ENCODE measurements at places on chromosomes 6 and 20.

- no peak for DNase-seq
These were observed 55.1 kb downstream of the STAU1 start for GRCh38 chr20:49132995-49133478.

DNA sequence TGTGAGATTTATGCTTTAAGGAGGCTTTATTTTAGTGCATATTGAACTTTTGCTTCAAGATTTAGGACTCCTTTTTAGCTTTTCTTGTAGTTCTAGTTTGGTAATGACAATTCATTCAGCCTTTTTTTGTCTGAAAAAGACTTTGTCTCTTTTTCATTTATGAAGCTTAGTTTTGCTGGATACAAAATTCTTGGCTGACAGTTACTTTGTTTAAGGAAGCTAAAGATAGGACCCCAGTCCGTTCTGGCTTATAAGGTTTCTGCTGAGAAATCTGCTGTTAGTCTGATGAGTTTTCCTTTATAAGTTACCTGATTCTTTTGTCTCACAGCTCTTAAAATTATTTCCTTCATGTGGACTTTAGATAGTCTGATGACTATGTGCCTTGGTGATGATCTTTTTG, 142.8 kb upstream of the B3GAT2 start:
- no peak for DNase-seq

- no peak for DNase-seq
These were observed 40.2 kb downstream of the CTCFL start for GRCh38 chr20:57484772-57485171.

- no peak for DNase-seq
These were observed 4.1 kb downstream of the TRPC4AP start for GRCh38 chr20:35088231-35089145.

DNA sequence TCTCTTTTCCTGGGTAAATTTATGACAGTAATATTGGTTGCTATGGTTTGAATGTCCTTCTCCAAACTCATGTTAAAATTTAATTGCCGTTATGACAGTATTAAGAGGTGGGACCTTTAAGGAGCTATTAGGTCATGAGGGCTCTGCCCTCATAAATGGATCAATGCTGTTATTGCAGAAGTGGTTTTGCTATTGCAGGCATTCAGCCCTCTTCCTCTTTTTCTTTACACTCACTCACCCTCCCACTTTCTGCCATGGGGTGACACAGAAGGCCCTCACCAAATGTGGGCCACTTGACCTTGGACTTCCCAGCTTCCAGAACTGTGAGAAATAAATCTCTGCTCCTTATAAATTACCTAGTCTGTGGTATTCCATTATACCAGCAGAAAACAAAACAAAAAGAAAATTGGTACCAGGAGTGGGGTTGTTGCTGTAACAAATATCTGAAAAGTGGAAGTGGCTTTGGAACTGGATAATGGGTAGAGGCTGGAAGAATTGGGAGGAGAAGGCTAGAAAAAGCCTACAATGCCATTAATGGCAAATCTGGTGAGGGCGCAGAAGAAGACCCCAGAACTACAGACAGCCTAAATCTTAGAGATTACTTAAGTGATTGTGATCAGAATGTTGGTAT, 24.8 kb upstream of the IGF2R start:
- DNase-seq, result no peak

DNA sequence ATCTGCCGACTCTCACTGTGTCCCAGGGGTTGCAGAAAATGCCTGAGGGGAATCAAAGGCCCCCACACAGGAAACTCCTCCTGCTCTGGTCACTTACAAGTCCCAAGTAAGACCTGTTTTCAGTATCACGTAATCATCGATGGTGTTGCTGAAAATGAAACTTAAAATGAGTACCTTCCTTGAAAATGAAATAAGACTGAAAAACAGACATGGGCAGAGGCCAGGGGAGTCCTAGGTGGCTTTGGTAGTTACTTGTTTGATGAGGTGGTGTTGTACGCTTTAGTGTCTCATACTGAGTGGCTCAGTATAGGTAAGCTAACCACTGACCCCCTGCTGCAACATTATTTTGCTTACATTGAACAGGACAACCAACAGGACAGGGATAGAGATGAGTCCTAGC, 43.0 kb upstream of the SYNCRIP start:
- no peak for DNase-seq

GRCh38 chr20:36792422-36792821, 18.9 kb upstream of the DSN1 start:
- DNase-seq, result no peak

- DNase-seq, result no peak
These were observed 1.5 kb upstream of the PPDPF start for GRCh38 chr20:63518946-63519667.

- DNase-seq, result no peak
These were observed 15.2 kb downstream of the CDH22 start for GRCh38 chr20:46293084-46293483.

DNA sequence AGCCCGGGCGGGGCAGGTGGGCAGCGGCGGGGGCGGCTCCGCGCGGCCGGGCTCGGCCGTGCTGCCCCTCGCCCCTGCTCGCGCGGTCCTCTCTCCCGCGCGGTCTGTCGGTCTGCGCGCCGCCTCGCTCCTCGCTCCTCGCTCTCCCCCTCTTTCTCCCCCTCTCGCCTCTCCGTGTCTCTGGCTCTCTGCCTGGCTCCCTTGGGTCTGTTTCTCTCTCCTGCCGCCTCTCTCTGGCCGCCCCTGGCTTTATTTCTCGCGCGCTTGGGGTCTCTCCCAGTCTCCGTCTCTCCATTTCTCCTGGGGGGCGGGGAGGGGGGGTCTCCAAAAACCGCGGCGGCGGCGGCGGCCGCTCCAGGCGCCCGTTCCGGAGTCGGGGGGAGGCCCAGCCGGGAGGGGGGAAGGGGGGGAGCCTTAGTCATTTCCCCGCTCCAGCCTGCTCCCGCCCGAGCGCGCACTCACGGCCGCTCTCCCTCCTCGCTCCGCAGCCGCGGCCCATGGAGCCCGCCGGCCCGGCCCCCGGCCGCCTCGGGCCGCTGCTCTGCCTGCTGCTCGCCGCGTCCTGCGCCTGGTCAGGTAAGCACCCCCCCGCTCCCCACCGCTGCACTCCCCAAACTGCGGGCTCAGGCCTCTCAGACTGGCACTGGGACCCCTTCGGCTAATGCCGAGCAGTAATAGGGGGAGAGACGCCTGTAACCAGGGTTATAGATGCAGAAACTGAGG, at the start of gene SIRPA:
Gene SIRPA, plus strand, starts transcription at position 457 of the 723 bp plus-strand sequence. Its CDS starts 41 bp downstream, at position 498.
- DNase-seq, result no peak

GRCh38 chr6:128739112-128739511, 143.8 kb upstream of the LAMA2 start:
- DNase-seq, result no peak

DNA sequence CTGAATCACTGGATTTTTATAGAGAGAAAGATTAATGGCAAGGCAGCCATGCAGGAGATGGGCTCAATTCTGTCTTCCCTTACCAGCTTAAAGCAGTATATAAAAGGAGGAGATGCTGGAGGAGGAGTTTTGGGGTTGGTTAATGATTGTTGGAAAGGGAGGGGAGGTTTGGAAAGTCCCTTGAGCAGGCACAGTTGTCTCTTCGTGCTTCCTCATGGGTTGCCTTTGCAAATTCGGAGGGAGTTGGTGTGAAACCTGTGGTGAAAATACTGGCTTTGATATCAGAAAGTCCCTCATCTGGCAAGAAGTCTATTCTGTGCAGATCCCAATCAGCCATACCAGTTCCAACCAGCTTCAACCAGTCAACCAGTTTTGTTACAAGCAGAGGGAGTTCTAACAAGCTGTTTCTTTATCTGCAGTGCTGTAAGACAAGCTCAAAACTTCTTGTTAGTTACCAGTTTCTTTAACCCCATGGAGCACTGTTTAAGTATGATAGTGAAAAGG, 107.0 kb downstream of the HIVEP1 start:
- no peak for DNase-seq

GRCh38 chr20:4962241-4962855, 39.0 kb downstream of the SLC23A2 start:
- no peak for DNase-seq

DNA sequence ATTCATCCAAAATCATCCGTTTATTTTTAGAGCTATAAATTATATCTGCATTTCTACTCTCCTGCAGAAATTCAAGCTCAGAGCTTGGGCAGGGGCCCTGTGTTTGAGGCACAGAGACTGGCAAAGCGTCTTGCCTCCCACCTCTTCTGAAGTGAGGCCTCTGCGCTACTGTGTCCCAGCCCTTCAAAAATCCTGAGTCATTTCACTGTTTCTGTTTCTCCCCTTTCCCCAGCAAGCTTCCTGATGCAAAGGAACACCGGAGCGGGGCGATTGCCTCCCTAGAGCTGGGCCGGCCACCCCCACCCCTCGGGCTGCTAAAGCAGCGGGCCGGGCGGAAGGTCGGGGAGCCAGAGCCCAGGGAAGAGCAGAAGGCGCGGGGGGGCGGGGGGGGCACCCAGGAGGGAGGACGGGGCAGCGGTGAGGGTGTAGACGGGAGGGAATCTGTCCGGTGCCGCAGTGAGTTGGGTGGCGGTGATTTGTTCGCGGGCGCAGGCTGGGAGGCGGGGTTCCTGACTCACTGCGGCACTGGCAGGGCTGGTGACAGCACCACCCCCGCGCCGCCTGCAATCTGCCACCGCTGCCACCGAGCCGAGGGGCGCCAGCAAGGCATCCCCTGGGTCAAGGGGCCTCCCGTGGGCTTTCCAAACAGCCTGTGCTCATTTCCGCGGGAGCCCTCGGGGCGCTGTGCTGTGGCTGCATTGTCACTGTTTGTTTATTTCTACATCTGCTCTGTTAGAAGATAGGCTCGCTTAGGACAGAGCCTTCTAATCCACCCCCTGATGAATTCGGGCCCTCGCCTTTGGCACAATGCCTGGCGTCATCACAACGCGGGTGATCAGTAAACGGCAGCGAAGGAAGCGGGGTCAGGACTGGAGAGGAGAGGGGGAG, 46.5 kb upstream of the SNAP25 start:
- peak; percentile 22 for DNase-seq

GRCh38 chr6:143037470-143037869, 23.2 kb upstream of the AIG1 start:
- no peak for DNase-seq

GRCh38 chr20:48521121-48521520, 306.7 kb downstream of the PREX1 start:
- DNase-seq, result no peak

DNA sequence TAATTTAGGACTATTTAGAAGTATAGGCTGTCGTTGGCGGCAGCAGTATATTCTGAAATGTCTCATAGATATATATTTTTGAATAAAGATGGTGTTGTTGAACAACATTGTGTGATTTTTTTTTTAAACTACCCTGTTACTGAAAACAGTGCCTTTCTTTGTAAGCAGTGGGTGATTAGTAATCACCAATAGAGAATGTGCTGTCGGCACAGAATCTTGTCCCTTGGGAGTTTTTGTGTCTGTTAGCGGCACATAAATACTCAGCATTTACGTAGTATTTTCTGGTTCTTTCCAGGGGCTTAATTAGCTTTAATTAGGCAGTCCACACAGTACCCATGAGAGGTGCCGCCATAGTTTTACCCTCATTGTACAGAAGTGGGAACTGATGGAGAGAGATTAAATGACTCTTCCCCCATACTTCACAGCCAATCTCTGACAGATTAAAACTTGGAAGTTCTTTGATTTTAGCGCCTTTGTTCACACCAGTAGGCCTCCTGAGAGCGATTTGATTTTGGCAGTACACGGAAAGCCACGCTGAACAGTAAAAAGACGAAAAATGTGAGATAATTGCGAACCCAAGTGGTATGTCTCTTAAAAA, 58.8 kb downstream of the RPRD1B start:
- no peak for DNase-seq

DNA sequence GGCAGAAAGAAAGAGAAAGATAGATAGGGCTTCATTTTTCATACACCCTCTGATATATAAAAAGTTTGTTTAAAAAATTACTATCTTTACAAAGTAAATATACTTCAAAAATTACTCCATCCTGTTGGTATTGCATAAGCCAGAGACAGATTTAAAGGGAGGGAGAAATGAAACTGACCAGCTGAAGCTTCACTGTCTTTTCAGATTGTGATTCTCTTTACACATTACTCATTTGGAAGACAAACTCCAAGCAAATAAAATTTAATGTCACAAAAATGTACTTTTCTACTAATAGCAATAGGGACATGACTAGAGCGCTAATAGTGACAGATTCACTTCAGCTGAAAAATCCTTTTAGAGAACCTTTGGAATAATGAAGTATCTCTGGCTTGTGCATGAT, 38.6 kb upstream of the MARCKS start:
- DNase-seq, result no peak

DNA sequence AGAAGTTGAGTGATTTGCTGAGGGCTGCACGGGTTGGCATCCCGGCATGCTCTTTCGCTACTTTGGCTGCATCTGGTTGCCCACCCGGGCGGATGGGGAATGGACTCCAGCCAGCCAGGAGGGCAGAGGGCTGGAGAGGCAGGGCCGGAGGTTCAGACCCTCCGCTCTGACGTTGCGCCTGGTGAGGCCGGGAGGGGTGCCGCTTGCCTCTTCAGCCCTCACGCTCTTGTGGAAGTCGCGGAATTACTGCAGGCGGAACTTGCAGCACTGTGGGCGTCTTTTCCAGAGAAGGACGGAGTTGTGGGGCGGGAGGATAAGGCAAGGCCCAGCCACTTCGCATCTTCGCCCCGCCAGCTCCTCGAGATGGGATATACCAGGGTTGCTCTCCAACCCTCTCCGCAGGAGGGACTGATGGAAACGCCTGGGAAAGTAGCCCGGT, 656 bp downstream of the RTEL1 start:
- no peak for DNase-seq

GRCh38 chr6:105120570-105120969, 59.2 kb downstream of the POPDC3 start:
- DNase-seq, result no peak

DNA sequence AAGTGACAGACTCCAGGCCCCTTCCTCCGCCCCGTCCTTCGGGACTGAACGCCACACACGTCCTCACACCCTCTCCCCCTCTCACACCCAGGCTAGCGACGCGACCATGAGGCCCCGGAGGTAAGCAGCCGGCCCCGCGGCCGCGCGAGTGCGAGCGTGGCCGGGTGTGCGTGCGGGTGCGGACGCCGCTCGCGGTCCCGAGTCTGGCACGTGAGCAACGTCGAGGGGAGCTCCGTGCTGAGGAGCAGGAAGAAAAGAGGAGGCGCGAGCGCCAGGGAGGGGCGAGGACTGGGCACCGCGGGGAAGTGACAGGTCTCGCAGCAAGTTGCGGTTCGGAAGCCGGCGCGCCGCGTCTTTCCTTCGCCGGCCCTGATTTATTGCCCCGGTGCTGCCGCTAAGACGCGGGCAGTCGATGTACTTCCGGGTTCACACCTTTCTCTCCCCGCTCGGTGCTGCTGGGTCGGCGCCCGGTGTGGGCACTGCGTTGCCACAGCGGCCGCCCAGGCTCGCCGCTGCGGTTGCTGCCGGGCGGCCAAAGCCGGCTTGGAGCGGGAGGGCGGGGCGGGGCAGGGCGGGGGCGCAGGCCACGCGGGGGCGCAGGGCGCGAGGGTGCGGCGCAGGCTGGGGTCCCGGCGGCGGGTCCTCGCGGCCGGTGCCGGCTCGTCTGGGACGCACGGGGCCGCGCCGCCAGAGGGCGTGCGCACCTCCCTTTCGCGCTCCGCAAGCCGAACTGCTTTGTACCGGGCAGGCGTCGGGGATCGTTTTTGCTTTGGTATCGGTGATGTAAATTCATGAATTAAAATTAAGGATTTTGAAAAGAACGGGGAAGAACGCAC, 15.8 kb upstream of the LIN28B start:
- DNase-seq, result peak; percentile 33

GRCh38 chr6:118581489-118581959, 33.4 kb downstream of the PLN start:
- DNase-seq, result no peak
